ENCODE measurements at places on chromosomes 4 and X.
A peak's percentile ranks its signal among the peaks of the same experiment; 100 is the strongest.

DNA sequence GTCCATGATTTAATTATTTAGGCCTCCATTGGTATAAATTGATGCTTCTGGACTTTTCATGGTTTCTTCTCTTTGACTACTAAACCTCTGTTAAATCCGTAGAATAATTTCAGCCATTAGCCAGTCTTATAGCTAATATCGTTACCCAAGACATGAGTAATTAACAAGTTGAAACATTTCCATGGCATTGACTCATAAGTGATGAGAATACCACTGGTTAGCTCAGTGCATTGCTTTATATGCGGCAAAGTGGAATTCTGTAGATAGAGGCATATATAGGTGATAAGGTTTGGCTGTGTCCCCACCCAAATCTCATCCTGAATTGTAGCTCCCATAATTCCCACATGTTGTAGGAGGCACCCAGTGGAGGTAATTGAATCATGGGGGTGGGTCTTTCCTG is 80.6 kb downstream of the VCX2 start:
- DNase-seq, result no peak

DNA sequence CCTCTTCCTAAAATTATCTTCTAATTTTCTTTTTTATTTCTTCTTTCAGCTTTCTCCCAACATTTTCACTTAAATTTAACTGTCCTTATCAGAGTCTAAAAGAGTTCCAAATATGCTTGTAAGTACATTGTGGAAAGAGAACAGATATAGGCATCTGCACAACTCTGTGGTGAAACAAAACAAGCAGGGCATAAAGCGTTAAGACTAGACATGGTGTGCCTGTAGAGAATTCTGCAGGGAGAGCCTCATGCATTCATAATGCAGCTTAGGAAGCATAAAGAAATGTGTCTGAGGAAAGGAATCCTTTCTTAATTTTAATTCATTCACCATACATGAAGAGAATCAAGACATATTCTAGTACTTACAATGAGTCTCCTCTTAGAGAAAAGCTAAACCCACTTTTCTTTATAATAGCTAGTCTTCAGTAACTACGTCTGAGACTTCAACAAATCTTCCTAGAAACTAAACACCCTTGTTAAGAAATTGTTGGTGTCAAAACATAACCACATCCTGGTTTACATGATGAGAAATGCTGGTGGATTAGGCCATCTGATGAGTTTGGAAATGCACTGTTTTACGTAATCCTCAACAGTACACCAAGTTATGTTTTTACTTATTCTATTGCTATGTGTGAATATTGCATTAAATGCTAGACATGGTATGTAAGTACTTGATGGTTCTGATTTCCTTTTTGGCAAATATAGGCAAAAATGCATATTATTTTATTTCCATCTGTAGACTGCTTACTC is 307.8 kb upstream of the GIMD1 start:
- peak; percentile 93 for DNase-seq

DNA sequence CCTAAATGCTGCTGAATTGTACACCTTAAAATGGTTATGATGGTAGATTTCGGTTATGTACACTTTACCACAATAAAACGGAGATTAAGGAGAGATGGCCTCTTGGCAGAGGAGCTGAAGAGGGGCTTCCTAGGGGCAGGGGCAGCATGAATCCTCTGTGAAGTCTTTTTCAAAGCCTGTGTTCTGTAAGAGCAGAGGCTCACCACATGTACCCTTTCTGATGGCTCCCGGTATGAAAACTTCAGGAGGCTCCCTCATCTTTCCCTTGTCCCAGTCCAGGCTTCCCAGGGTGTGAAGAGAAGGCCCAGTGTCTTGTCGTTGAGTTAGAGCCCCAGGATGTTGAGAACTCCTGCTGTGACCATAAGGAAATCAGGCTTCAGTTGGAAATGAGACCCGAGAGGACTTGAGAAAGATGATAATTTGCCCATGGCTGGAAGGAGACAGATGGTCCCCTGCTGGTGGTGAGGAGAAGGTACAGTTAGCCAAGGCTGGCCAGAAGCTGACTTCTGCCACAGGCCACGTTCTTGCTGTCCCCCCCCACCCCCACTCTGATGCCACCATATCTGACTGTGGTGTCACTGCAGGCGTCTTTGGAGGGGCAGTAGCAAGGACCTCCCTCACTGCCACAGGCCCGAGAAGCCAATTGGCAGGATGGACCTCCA is 31.8 kb upstream of the MTM1 start:
- no peak for DNase-seq

GRCh38 chr4:28176942-28177341 is 1316.3 kb downstream of the STIM2 start:
- no peak for DNase-seq

- no peak for DNase-seq
Measured at GRCh38 chr4:38529189-38530115, 134.5 kb upstream of the KLF3 start.

DNA sequence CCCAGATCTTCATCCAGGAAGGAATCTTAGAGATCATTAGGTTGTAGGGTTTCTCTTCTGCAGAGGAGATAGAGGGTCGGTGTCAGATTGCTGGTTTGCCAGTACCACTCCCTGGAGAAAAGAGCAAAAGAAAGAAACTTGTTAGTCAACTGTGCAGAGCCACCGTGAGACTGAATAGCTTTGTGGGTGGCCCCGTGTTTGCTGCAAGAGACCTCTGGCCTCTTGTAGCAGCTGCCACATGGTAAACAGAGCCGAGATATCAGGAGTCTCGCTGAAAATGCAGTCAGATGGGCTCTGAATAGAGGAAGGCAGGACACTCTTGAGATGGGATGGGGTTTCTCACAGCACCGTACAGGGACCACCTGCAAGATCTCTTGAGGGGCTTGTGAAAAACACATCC is 149.7 kb downstream of the PTTG2 start:
- DNase-seq, result no peak

GRCh38 chrX:152674135-152674534 is 24.5 kb upstream of the MAGEA3 start:
- no peak for DNase-seq

GRCh38 chrX:641671-642435 is 11.3 kb downstream of the SHOX start:
- no peak for DNase-seq

- no peak for DNase-seq
Measured at GRCh38 chr4:108117418-108118182, 51.1 kb downstream of the LEF1 start.

- no peak for DNase-seq
Measured at GRCh38 chrX:110955706-110956105, 140.3 kb upstream of the PAK3 start.

DNA sequence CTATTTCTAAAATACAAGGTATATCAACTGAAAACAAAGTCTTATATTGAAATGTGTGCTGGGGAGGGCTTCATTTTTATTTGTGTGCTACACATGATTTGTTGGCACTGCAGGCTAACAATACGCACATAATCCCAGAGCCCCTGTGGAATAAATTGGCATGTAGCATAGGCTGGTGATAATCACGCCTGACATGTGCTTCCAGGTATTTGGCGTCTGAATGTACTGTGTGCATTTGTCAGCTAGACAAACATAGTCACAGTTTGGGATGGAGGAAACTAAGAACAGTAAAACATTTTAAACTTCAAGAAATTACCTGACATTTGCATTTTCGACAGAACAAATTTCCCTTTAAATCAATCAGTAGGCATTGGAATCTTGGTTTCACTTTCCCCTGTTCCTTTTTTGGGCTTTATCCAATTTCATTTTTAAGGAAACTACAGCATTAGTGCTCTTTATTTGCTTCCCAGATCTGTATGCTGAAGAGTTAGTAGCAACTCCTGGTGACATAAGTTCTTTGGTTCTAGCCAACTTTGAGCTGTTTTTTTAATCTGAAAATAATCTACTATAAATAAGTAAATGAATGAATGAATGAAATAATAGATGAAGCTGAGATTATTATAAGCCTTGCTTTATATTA is 472.3 kb downstream of the PDHA2 start:
- no peak for DNase-seq

- DNase-seq, result no peak
Measured at GRCh38 chr4:7007944-7008343, 35.2 kb upstream of the TADA2B start.

DNA sequence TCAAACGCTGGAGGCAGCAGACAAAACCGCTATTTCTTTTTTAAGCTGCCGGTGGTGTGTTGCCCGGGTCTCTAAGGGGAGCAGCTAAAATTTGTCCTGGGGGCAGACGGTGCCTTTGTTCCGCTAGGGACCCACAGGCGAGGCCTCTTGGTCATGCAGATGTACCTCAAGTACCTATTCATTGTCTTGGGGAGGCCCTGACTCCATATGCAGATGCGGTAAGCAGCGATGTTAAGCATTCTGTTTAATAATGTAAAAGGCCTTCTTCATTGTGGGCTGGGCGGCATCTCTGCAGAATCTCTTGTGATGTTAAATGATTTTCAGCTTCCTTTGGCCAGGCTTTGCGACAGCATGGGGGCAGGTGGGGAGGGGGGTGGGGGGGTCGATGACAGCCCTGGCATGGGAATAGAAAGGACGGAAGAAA is 98.9 kb upstream of the PJA1 start:
- no peak for DNase-seq

GRCh38 chr4:10816571-10816970 is 132.0 kb upstream of the CLNK start:
- DNase-seq, result no peak

DNA sequence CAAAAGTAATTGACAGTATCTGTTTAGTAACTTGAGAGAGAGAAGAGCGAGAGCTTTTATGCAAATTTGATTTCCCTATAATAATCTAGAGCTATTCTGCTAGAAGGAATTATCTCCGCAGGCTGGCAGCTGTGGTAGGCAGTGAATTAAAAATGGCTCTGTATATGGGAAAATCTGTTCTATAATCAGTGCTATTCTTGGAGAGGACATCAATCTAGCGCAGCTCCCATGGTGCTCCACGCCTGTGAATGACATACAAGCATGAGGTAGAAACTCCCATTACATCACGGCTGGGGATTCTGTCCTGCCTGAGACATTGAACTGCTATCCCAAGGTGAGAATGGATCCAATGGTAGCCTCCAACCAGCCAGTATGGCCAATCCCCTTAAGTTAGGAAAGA is 179.0 kb downstream of the DHX15 start:
- no peak for DNase-seq

Data from AG10803 (cell line).